ENCODE measurements at places on chromosomes 1 and 21.

GRCh38 chr1:37031871-37032270 is 2.4 kb downstream of the GRIK3 start:
- DNase-seq = no peak

DNA sequence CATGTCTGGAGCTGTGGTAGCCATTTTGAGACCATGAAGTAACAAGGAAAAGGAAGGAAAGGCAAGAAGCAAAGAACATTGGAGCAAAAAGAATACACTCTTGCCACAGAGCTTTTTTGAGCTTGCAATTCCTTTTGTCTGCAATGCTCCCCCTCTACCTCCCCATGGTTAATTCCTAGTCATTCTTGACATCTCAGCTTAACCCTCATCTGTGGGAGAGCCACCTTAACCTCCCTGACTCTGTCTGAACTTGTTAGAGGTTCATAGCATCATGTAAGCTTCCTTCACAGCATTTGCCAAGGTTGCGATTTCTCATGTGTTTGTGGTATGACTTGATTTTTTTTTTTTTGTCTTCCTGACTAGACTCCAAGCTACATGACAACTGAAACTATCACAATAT is 564.1 kb upstream of the PLXNA2 start:
- no peak for DNase-seq

- no peak for DNase-seq
Measured at GRCh38 chr1:226406401-226406881, 1.5 kb downstream of the PARP1 start.

DNA sequence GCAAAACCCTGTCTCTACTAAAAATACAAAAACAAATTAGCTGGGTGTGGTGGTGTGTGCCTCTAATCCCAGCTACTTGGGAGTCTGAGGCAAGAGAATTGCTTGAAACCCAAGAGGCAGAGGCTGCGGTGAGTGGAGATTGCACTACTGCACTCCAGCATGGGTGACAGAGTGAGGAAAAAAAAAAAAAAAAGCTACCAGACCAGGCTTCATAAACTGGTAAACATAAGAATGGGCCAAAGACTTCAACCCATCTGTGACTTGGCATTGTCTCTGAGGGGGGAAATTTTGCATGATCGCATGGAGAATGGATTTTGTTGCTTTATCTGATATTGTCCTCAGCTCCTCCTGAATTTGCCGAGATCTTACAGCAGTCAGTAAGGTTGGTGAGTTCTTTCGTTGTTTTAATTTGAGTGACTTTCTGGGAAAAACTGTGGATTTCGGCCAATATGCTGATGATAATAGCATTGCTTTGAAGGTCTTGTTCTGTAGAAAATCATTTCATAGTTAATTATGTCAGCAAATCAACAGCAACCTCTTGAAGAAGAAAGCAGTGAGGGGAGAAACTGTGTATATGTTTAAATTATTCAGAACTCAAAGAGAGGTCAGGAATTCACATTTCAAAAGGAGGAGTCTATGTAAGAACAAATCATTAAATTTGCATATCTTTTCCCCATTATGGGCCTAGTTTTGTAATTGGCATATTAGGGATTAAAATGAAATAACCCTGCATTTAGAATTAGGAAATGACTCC is 13.1 kb downstream of the FGGY start:
- no peak for DNase-seq

DNA sequence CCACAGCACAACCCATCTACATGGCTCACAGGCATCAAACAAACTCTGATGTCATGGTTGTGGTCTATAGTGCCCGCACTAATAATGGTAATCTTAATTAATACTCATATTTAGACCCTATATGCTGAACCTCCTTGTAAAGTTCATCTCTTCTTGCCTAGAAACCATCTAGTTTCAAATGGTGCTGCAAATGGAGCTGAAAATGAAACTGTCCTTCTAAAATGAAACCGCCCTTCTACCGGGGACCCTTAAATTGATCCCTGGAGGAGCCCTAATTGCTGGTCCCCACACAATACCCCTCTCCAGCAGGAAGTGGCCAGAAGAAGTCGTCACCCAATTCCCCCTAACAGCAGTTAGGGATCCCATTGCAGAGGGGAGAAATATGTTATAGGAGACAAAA is 612.6 kb downstream of the MRPL39 start:
- no peak for DNase-seq

DNA sequence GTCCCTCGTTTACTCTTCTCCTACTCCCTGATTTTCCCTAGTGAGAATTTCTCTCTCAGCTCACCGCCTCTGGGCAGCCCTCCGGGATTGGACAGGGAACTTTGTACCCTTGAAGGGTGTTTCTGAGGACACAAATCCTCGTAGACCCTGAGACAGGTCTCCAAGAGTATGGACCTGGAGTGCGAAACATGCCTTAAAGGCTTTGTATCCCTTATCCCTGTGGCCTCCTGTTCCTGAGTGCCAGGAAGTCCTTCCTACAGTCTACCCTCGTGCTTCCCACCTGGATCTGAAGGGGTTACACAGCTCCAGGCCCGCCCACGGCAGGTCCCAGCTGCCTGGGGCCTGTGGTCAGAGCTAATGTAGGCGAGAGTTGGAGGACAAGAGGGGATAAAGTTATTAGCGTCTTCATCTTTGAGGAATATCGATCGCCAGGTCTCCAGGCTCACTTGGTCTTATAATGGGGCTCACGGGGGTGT is 7.6 kb upstream of the PEAR1 start:
- no peak for DNase-seq

GRCh38 chr1:43293896-43294760 is 6.7 kb upstream of the TIE1 start:
- no peak for DNase-seq

DNA sequence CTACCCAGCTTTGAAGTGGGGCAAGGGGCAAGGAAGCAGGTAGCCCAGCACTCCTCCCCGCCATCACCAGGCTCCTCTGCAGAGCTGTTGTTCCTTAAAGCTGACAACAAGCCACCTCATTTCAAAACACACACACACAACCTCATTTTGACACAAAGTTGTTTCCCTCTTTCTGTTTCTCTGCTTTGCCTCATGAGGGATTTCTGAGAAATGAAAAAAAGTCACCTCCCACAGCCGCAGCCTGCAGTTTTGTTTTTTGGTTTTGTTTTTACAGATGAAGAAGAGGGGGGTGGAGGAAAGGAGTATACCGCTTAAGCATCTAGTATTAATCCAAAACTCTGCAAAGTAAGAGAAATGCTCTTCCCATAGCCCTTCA is 12.1 kb downstream of the MCL1 start:
- DNase-seq = peak; percentile 49

DNA sequence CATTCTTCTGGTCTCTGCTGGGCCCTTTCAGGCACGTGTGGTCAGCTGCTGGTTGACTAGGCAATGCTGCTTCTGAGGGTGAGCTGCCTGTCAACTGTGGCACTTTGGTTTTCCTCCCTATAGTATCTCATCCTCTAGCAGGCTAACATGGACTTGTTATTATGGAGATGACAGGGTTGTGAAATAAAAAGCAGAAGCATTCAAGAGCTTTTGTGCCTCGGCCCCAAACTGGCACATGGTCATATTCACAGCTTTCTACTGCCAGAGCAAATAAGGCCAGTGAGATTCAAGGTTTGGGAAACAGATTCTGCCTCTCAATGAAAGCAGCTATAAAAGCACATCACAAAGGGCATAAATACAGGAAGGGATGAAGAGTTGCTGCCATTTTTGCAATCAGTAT is 1.6 kb upstream of the ZNF124 start:
- DNase-seq = no peak

GRCh38 chr1:226497991-226498639 is 50.4 kb upstream of the STUM start:
- DNase-seq = no peak

Data from stimulated activated CD4-positive, alpha-beta T cell treated with anti-CD3 and anti-CD28 coated beads, Interleukin-2, amount 100 ng/mL, for 4 hours (primary cell).